ENCODE measurements at places on chromosomes 4 and X. TPM values are rescaled to one million over a fixed set of nuclear protein-coding genes. Genes with fewer than 3 reads are reported as not detected.

DNA sequence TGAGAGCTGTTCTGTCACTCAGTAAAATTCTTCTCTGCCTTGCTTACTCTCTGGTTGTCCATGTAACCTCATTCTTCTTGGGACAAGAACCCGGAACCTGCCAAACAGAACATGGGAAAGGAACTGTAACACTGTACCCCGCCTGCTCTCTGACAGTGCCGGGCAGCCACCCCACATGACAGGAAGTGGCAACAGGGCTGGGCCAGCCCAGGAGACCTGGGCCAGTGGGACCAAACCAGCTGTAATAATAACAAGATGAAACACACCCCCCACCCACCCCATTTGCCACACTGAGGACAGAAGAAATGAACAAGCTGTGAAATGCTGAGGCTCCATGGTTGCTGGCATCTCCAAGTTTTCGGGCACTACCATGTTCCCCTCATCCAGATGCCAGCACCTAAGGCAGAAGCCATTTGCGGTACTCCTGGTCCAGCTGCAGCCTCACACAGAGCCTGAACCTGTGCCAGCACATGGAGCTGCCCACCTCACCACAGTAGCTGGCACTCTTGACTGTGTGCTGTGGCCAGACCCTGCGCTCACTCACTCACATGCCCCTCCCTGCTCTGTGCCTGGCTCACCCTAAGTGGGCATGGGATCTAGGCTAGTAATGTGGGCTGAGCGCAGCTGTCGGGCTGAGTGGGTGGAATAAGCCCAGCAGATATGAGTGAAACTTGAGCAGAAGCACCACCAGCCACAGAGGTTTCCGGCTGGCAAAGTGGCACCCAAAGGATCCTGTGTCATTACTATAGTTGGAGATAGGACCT, 126.2 kb upstream of the UGT8 start:
- H3K27ac ChIP-seq, result no peak overlapping the region
- no peaks in the 10 kb centered on the region for H3K4me1 ChIP-seq
- H3K36me3 ChIP-seq, result no peaks in the 10 kb centered on the region
- H3K4me3 ChIP-seq, result no peak overlapping the region
- DNase-seq, result no peak
- no peaks in the 10 kb centered on the region for H3K27me3 ChIP-seq

- no peak overlapping the region for H3K27ac ChIP-seq
- DNase-seq, result no peak
- H3K4me1 ChIP-seq, result no peaks in the 10 kb centered on the region
- no peaks in the 10 kb centered on the region for H3K36me3 ChIP-seq
- H3K27me3 ChIP-seq, result no peaks in the 10 kb centered on the region
These were observed 192.8 kb upstream of the BCOR start for GRCh38 chrX:40290517-40290916.

- no peak for DNase-seq
- H3K4me1 ChIP-seq, result peaks cover 9% of the 10 kb centered on the region
- no peak overlapping the region for H3K4me3 ChIP-seq
- H3K36me3 ChIP-seq, result no peaks in the 10 kb centered on the region
- H3K27me3 ChIP-seq, result no peaks in the 10 kb centered on the region
- H3K27ac ChIP-seq, result no peak overlapping the region
These were observed 93.3 kb upstream of the PDE5A start for GRCh38 chr4:119721878-119722277.

GRCh38 chr4:53089936-53090729, 228.0 kb downstream of the RASL11B start:
- no peaks in the 10 kb centered on the region for H3K27me3 ChIP-seq
- no peaks in the 10 kb centered on the region for H3K4me1 ChIP-seq
- no peak overlapping the region for H3K4me3 ChIP-seq
- no peak overlapping the region for H3K27ac ChIP-seq
- peak; percentile 14 for DNase-seq

- H3K4me3 ChIP-seq, result no peak overlapping the region
- no peak for DNase-seq
- no peak overlapping the region for H3K27ac ChIP-seq
- no peaks in the 10 kb centered on the region for H3K27me3 ChIP-seq
- H3K4me1 ChIP-seq, result no peaks in the 10 kb centered on the region
- H3K36me3 ChIP-seq, result no peaks in the 10 kb centered on the region
These were observed 60.8 kb downstream of the SPCS3 start for GRCh38 chr4:176380352-176381157.

DNA sequence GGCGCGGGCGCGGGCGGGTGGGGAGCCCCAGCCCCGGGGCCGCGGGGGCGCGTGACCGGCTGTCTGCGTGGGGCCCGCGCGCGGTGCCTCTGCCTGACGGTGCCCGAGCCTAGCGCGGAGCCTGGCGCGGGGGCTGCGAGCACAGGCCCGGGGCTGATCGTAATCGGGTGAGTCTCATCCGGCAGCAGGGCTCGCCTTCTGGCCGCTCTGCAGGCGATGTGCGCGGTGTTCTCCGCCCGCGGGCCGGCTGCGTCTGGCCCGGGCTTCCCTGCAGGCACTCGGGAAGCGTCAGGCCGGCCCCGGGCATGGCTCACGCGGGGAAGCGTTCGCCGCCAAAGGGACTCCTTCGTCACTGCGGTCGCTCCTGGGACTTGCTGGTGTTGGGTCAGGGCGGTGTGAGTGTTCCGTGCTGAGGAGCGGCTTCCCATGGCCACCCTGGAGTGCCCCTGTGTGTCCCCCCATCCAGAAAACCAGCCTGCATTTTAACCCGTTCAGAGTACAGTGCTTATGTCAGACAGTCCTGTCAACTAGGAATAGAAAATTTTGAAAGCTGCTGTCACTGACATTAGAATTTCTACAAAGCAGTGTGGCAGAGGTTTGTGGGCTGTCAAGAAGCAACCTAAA, 40.6 kb downstream of the FAM149A start:
- peak overlapping the region; percentile 60 for H3K4me3 ChIP-seq
- H3K4me1 ChIP-seq, result peaks cover 12% of the 10 kb centered on the region
- peak; percentile 68 for DNase-seq
- peaks cover 4% of the 10 kb centered on the region for H3K27me3 ChIP-seq

DNA sequence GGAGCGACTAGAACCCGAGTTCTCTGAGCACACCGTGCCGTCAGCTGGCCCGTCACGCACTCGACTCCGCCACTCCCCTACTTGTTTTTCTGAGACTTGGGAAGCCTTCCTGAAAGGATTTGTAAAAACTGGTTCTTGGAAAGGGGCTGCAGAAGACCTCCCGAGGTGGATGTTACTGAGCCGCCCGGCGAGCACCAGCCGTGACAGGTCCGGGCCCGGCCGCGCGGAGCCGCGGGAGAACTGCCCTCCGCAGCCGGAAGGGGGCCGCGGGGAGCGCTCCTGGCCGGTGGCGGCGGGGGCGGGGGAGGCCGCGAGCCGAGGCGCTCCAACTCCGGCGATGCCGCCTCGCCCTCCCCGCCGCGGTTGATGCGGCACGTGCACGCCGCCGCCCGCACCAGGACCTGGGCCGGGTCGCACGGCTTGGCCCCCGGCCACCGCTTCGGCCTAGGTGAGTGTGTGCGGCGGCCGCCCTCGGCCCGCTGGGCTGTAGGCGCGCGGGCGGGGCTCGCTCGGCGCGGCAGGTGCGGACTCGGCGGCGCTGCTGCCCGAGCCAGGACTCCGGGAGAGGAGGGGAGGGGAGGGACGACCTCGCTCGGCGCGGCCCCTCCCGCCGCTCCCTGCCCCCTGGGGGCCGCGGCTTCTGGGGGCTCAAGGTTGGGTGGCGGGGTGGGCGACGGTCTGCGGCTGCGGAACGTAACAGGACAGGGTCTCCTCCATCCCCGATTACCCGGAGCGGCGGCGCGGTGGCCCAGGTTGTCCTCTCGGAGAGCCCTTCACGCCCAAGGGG, 1.7 kb downstream of the SPRY1 start:
- peak overlapping the region; percentile 90 for H3K27ac ChIP-seq
- DNase-seq, result peak; percentile 92
- no peaks in the 10 kb centered on the region for H3K36me3 ChIP-seq
- H3K4me1 ChIP-seq, result peaks cover 7% of the 10 kb centered on the region

GRCh38 chr4:13527192-13527980, 16.9 kb downstream of the NKX3-2 start:
- no peaks in the 10 kb centered on the region for H3K4me1 ChIP-seq
- peaks cover 96% of the 10 kb centered on the region for H3K27me3 ChIP-seq
- H3K27ac ChIP-seq, result no peak overlapping the region
- no peaks in the 10 kb centered on the region for H3K36me3 ChIP-seq
- DNase-seq, result no peak
- no peak overlapping the region for H3K4me3 ChIP-seq

GRCh38 chr4:13151194-13151593, 332.9 kb downstream of the RAB28 start:
- H3K4me3 ChIP-seq, result no peak overlapping the region
- no peaks in the 10 kb centered on the region for H3K4me1 ChIP-seq
- H3K27ac ChIP-seq, result no peak overlapping the region
- H3K36me3 ChIP-seq, result no peaks in the 10 kb centered on the region
- no peaks in the 10 kb centered on the region for H3K27me3 ChIP-seq
- DNase-seq, result no peak

SHISA3 gene
- 1.5 TPM for total RNA-seq

PLS3 gene
- 315 TPM for total RNA-seq

All from hepatocyte (in vitro differentiated cells).